NCI-H1930 (cell line): ENCODE measurements at places on chromosomes 7 and 10.

DNA sequence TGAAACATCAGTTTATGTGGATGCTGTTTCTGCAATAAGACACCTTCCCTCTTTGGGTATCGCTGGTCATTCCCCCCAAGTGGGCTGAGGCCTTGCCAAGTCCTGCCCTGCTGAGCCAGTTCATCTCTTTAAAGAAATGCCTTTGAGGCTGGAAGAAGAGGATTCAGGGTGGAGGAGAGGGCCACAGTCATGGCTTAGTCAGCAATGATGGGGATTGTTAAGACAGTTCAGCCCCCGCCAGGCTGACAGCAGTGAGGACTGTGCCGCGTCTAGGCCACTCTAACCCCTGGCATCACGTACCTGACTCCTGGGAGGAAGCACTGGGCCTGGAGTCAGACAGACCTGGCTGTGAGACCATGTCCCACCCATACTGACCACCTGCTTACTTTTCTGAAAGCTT lies 48.3 kb downstream of the PNLIPRP2 start:
- DNase-seq: no peak

GRCh38 chr7:82726038-82726800 lies 282.6 kb upstream of the CACNA2D1 start:
- no peak for DNase-seq

DNA sequence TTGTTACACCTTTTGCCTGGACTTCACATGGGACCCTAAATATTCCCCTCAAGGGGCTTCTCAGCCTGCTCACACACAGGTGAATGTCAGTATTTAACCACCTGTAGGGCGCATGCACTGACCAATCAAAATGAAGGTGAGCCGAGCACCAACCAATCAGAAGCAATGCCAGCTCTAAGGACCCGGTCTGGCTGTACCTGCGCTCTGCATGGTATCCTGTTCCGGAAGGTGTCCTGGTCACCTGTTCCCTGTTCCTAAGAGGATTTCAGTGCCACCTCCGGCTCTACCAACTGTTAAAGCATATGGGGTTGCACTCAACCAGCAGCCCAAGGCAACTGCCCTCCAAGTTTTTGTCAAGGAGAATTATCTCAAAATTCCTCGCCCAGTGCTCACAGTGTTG lies 18.4 kb upstream of the CALN1 start:
- no peak for DNase-seq

- DNase-seq: no peak
These were observed 239.8 kb downstream of the FZD1 start for GRCh38 chr7:91503934-91504555.

DNA sequence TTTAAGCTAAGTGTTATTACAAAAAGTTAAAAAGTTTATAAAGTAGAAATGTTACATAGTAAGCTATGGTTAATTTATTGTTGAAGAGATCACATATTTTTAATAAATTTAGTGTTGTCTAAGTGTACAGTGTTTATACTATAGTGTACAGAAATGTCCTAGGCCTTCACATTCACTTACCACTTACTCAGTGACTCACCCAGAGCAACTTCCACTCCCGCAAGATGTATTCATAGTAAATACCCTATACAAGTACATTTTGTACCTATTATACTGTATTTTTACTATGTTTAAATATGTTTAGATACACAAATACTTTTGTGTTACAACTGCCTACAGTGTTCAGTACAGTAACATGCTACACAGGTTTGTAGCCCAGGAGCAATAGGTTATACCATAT lies 69.2 kb downstream of the DNAJC1 start:
- no peak for DNase-seq

GRCh38 chr10:65660006-65660405 lies 1265.8 kb upstream of the LRRTM3 start:
- no peak for DNase-seq

DNA sequence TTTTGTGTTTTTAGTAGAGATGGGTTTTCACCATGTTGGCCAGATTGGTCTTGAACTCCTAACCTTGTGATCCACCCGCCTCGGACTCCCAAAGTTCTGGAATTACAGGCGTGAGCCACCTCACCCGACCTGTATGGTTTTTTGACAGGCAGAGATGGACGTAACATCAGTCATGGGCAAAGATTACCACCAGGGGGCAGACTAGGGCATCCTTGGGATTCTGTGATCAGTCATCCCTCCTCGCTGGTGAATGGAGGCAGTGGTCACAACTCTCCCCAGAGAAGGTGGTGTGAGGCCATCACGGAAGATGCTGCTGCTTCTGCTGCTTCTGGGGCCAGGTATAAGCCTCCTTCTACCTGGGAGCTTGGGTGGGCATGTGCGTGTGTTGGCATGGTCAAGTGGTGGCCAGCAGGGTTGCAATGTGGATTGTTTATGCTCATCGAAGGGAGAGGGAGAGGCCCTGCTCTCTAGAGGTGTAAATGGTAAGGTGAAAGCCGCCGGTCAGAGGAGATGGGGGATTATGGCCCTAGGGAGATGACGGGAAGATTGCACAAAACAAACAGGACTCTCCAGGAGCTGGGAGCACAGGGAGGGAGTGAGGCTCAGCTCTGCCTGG lies 122.7 kb upstream of the PRSS1 start:
- DNase-seq: peak; percentile 13

DNA sequence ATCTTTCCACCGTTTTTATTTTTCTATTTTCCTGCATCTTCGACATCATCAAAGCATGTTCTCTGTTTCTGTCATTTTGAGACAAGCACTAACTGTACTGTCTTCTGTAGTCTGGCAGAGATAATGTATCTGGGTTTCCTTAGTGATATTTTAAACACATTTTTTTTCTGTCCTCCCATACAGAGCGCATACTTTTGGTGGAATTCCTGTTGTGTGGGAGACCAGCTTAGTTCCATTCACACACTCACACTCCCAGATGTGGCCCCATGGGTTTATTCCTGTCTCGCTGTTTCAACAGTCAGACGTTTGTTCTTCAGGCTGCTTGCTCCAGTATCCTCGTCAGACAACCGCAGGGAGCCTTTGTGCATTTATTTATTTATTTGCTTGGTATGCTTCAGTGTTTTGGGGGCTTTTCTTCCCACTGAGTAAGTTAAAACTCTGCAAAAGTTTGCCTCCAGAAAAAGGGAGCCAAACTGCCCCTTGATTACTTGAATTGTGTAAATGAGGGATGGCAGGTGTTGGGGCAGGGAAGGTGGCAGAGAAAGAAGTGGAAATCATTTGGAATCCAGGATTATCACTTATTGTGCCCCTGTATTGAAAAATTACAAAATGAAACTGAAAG lies 456.8 kb upstream of the KLF6 start:
- no peak for DNase-seq

- DNase-seq: no peak
These were observed 544.4 kb downstream of the SH2D4B start for GRCh38 chr10:81081887-81082620.

- DNase-seq: no peak
These were observed 40.6 kb downstream of the RNLS start for GRCh38 chr10:88542522-88542921.

DNA sequence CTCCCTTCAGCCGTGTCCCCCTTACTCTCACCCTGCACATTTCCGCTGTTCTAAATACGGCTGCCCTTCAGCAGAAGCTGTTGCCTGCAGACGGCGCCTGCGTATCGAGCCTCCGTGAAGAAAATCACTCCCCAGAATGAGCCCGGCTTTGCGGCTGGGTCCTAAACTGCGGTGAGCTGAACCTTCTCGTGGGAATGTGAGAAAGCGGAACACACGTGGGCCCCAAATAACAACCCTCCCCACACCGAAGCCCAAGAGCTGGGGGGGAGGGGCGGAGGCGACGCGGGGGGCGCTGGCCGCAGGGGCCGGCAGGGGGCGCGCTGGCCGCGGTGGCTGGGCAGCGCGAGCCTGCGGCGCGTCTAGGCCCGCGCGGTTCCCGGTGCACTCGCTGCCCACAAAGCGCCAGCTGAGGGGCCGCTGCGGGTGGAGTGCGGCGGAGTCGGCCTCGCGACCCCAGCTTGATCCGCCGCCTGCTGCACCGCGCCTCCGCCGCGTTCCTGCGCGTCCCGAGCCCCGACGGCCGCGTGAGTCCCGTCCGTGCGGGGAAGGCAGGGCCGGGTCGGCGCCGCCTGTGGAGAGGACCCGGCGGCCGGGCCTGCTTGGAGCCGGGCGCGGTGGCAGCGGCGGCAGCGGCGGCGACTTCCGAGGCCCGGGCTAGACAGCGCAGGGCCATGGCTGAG lies at the start of gene ZNF398:
TSS of gene ZNF398 (plus strand) at position 382 of the 680 bp plus-strand sequence. CDS start at position 672, 290 bp downstream.
- peak; percentile 66 for DNase-seq

- no peak for DNase-seq
These were observed 77.5 kb upstream of the NPVF start for GRCh38 chr7:25305831-25306230.

GRCh38 chr10:506451-507354 lies 182.8 kb downstream of the DIP2C start:
- no peak for DNase-seq

GRCh38 chr7:80781561-80781979 lies 137.3 kb downstream of the SEMA3C start:
- no peak for DNase-seq
